ENCODE measurements at places on chromosomes 7 and 10.

DNA sequence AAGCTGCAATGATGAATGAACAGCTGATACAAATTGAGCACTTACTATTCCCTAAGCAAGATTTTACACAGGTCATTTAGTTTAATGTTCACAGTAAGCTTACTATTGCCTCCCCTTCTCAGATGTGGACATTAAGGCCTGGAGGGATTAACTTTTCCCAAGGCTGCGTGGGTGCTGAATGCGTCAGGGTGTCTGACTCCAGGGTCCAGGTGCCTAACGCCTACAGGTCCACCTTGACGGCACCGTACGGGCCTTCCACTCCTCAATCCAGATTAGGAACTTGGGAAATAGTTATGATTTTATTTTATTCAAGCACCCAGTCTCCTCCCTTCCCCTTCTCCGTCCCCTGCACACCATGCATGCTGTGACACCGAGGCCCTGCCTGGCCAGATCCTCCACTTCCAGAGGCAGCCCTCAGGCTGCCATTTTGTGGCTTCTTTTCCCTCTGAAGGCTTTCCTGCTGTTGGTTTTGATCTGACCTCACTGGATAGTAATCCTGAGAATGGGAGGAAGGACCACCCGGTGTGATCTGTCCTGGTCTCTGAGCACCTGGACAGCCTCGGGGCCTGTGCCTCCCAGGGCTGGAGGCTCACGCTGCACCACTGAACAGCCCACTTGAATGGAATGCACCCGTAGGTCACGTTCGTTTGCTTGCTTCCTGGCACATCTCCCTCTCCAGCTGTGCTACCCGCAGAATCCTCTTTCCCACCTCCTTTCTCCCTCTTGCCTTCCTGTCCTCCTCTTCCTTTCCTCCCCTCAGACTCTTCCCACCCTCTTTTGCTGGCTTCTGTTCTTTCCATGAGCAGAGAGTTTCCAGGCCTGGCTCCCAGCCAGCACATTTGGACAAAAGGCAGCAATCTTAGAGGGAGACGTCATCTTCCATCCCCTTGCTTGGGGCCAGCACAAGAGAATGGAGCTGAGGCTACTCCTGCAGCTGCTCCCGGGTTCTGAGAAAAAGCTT, 14.4 kb downstream of the DENND2A start:
- no peak for DNase-seq

DNA sequence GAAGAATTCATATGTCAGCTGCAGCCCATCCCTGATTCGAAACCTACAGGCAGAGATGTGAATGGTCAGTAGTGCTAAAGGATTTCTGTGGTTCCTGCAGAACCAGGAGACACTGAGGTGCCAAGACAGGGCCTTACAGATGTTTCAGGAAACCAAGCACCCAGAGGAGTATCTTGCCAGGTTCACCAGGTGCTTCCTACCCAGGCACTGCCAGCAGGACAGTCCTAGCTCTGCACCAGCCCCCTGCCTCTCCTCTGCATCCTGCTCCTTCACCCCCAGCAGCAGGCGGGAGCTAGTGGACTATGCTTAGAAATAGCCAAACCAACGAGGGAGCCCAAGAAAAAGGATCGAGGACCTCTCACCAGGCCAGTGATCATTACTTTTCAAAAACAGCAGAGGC, 4.2 kb upstream of the IKZF1 start:
- no peak for DNase-seq

DNA sequence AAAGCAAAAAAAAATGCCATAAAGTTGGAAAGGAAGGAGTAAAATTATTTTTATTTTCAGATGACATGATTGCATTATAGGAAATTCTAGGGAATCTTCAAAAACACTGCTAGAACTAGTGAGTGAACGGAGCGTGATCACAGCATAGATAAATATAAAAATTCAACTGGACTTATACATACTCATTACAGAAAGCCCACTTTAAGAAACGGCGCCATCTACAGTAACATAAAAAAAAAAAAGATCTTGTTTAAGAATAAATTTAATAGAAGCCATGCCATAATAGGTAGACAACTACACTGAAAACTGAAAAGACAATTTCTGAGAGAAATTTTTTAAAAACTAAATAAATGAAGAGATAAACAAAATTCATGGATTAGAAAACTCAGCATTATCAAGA, 623.1 kb upstream of the MGMT start:
- DNase-seq: no peak

- no peak for DNase-seq
Measured at GRCh38 chr10:13810568-13810967, 223.8 kb downstream of the PRPF18 start.

GRCh38 chr10:110755781-110756180, 111.6 kb downstream of the RBM20 start:
- no peak for DNase-seq

DNA sequence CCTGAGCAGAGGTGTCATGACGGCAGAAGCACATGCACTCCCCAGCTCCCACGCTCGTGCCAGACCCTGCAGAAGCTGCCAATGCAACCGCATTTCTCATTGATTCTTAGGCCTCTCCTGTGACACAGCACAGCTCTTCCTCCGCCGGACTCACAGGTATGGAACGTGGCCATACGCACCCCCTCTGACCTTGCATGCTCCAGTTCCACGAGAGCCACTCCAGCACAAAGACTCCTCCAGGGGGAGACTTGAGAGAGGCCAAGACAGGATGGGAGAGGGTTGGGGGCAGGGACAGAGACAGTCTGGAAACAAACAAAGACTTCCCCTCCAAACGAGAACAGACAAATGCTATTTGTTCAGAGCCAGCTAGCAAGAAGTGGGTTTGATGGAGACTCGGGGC, 124.3 kb upstream of the PPP2R2D start:
- DNase-seq: no peak

- no peak for DNase-seq
Measured at GRCh38 chr10:35386594-35387174, 50.4 kb downstream of the CCNY start.

DNA sequence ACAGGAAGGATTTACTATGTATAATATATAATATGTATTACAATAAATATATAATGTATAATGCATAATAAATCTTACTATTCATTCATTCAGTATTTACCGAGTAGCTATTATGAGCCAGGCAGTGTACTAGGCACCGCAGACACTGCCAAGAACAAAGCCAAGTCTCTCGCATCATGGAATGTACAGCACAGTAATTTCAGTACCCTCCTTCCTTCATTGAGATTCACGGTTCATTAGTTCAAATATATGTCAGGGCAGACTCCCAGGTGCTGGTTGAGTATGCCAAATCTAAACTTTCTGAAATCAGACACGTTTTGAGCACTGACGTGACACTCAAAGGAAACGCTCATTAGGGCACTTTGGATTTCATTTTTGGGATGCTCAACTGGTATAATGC, 9.1 kb downstream of the USP6NL start:
- DNase-seq: no peak

DNA sequence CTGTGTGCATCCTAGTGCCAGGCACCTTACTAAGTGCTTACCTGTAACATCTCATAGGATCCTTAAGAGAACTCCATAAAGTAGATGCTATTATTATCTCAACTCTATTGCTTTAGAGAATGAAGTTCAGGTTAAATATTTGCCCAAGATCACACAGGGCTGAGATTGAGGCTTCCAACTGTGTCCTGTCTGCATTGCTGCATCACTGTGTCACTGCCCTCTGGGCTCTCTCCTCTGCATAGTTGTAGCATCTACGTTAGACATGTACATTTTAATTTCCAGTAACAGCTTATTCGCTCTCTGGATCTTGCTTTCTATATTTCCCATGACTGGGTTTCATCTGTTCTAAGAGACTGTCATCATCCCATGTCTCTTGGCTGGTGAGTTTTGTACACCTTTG, 63.6 kb upstream of the FZD8 start:
- DNase-seq: no peak

- DNase-seq: no peak
Measured at GRCh38 chr7:79376299-79377025, 77.0 kb downstream of the MAGI2 start.

- DNase-seq: peak; percentile 26
Measured at GRCh38 chr10:75408911-75409885, 7.6 kb upstream of the ZNF503 start.

DNA sequence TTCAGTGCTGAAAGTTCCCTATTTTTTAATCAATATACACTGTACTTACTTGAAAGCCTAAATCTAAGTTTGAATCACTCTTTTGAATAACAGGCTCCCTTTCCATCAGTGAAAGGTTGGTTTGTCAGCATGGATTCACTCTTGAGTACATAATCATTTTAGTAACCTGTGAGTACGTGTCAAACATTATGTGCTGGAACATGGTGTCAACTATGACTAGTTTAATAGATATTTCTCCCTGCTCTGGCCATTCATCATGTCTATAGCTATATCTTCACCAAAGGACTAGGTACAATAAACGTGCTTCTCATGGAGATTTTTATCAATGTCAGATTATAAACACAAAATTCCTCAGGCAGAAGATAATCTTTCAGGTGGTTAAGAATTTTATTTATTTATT, 61.7 kb upstream of the MDFIC start:
- no peak for DNase-seq

DNA sequence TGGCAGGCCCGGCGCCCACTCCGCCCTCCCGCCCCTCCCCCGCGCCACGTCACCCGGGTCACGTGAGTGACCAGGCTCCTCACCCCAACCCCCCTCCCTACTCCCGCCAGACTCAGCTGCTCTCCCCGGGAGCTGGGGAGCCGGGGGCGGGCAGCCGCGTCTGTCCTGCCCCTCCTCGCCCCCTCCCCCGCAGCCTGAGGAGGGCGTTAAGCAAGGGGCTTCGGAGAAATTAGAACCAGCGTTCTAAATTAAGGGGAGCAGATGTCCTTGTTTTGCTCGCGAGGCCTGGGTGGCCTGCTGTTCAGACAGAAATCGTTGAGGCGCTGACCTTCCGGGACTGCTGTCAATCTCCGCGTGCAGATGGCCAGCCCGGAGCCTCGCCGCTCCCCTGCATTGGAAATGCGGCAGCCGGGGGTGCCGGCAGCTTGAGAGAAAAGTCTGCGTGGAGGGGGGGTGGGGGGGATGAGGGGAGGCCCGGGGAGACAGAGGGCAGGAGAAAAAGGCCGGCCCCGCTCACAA, 102.2 kb upstream of the ZNF438 start:
- peak; percentile 81 for DNase-seq

Data from activated CD4-positive, alpha-beta T cell treated with anti-CD3 and anti-CD28 coated beads, Interleukin-10, Interleukin-2, amounts not matched to agents 100 ng/mL and 50 ng/mL, durations not matched to agents 16 hours and 8 hours (primary cell).